Activated T-helper 2 cell treated with anti-CD3 and anti-CD28 coated beads, Interferon-gamma antibody, Interleukin-2, Interleukin-4, amounts not matched to agents 10 μg/mL and 5 μg/mL and 100 μg/mL, durations not matched to agents 14 hours and 24 hours and 36 hours (primary cell): ENCODE measurements at places on chromosomes 3 and 15. TPM values are rescaled to one million over a fixed set of nuclear protein-coding genes. Genes with fewer than 3 reads are reported as not detected.

WDR73 gene
- total RNA-seq: 20.5 and 21.3 TPM in 2 replicates

MKRN2OS gene
- not detected in 2 replicates for total RNA-seq

GRCh38 chr3:39264053-39264452 lies 15.8 kb downstream of the CX3CR1 start:
- no peak for DNase-seq

GRCh38 chr3:42503251-42503924 lies 945 bp downstream of the VIPR1 start:
- no peak for DNase-seq

DNA sequence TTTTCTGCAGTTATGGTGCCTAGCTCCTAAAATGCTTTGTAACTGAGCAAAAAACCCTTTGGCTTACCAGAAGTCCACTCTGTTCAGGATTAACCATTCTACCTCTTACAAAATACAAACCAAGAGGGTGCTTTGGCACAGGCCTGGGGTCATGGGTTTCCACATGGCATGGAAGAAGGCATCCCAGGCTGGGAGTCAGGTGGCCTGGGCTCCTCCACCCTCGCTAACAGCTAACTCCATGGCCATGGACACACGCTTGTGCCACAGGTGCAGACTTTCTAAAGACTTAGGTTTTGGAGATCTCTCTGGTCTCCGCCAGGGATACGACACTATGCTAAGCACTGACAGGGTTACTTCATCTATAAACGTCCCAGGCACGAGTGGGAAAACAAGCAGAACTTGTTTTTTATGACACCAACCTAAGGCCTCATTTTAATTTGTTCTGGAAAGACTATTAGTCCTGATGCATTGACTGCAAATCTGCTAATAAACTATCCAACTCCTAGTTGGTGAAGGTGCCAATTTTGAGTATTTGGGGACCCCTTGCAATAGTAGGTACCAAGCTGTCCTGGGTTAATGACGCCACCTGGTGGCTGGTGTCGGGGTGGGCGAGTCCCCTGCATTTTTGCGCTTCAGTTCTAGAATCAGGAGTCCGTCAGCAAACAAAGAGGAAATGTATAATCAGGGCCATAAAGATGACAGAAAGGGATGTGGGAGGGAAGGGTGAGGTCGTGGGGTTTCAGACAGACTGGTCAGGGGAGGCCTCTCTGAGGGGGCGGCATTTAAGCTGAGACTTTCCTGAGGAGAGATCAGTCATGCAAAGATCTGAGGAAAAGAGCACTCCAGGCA lies 10.3 kb upstream of the ALDH1A3 start:
- DNase-seq: no peak

DNA sequence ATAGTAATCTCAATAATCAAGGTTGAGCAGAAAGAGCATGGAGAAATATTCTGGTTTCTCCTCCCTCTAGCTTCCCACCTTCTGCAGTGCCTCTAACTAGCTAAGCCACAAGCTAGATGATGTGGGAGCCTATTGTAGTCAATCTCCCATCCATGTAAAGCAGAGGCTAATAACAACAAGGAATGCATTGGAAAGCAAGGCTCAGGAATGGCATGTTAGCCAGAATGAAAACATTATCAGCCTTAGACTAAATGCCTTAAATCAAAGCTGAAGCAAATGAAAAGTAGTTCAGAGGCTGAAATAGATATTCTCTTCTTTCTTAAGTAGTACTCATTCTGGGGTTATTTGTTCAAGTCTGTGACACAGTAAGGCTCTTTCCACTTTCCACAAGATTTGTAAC lies 350.3 kb upstream of the DPPA4 start:
- no peak for DNase-seq

- no peak for DNase-seq
These were observed 29.7 kb downstream of the ZNF106 start for GRCh38 chr15:42461261-42461660.

DNA sequence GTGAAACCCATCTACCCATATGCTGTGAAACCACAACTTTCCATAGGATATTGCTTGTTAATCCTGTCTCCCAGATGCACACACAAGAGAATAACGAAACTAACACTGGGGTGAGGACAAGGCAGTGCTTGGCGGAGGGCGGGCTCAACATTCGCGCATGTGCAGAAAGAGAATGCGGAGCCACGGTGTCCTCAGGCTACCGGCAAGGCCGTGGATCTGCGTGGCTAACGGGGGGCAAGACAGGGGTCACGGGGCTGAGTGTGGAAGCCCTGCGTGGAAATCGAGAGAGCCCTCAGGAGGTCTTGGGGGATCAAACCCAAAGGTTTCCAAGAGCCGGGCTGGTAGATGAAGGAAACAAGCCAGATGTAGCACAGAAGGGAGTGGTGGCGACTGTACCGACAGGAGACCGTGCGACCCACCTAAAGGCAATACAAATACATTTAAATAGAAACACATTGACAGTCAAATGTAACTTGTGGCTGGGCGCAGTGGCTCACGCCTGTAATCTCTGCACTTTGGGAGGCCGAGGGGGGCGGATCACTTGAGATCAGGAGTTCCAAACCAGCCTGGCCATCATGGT lies 48.5 kb upstream of the TRA2B start:
- DNase-seq: no peak

- DNase-seq: no peak
These were observed 23.6 kb downstream of the TRPM1 start for GRCh38 chr15:31077941-31078340.

DNA sequence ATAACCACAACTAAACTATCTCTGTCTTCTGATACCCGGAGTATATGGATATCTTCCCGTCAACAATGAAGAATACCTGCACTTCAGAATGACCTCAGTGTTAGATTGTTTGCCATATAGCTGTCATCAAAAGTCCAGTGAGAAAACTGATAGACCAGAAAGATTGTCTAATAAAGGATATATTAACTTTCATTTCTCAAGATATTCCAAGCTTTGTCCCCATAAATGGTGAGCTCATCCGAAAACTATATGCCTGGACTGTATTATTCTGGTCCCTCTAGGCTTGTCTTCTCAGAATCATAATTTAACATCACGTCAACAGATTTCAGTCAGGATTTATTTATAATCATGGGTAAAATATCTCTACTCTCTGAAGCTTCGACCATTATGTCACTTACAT lies 100.5 kb downstream of the ATP8B4 start:
- no peak for DNase-seq
